Suppressor macrophage (primary cell): ENCODE measurements at places on chromosomes 12 and 14.

GRCh38 chr14:53367644-53368026, 214.5 kb upstream of the DDHD1 start:
- no peak for DNase-seq

DNA sequence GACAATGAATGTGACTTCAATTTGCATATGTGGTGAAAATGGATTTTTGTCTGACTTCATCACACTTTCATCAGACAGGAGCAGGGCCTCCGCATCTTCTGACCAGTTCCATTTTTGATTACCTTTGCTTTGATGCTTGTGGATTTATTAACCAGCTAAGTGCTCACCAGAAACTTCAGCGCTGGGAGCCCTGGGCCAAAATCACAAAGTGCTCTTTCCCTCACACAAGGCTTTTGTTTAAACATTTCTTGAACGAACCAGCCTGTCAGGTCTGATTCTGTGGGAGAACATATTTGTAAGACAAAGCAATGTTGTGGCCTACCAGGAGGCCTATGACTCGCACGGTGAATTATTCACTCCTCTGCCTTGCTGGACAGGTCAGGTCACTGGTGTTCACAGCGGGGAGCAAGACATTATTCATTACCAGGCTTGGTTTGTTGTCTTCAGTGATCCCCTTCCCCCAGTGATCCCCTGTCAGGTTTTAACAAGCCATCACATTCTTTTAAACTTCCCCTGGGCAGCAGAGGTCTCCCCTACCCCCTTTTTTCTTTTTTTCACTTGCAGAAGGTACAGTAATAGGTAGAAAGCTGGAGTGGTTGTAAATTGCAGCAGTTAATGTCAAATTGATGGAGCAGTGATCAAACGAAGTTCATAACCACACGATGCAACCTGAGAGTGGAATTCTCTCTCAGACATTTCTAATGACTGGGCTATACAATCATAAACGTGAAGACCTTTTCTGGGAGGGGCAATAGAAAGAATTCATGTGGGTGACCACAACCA, 167.5 kb upstream of the PRICKLE1 start:
- no peak for DNase-seq

DNA sequence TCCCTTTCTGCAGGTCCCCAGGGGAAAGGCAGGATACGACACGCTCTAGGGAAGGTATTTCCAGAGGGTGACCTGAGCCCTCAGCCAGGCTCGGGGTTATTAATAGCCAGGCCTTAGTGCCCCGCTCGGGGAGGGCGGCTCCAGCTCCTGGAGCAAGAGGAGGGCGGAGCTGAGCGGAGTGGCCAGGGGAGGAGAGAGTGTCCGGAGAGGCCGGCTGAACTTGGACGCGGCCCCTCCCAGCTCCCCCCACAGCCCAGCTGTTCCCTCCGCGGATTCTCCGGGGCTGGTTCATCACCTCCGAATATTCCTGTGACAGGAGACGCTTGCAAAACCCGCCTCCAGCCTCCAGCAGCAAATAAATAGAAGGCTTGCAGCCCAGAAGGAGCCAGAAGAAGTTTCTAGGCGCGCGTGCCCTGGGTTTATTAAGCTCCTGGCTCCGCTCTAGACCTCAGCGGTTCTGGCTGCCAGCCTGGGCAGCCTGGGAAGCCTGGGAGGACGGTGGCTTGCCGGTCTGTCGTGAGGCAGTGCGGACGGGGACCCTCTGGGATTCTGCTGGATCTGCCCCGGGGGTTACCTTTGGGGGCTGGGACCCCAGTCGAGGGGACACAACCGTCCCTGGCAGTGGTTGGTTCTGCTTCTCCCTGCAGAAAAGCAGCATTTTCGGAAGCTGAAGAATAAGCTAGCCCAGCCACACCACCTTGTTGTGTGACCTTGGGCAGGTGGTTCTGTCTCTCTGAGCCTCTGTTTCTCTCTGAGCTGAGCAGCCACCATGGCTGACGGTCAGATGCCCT, at the start of gene HSPB8:
HSPB8 (plus strand) TSS at position 388 of the 791 bp plus-strand sequence; CDS start at position 770, 382 bp downstream.
- DNase-seq = no peak

DNA sequence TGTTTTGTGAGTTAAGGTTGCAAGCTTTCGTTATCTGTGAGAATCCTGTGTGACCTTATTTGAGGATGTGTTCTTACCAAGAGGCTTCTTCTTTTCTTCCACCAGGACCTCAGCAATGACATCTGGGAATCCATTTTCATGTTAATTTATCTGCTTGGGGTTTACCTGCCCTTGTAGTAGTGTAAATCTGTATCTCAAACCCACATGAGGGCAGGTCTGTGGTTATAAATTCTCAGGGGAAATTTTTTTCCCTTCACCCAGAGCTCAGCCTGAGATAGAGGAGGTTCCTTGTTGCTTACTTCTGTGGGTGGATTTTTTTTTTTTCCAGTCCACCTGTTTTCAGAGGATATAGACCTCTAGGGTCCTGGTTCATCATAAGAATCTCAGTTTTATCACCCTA, 70.8 kb downstream of the AKAP6 start:
- no peak for DNase-seq

- no peak for DNase-seq
These were observed 171.5 kb downstream of the BCAT1 start for GRCh38 chr12:24777359-24777758.

DNA sequence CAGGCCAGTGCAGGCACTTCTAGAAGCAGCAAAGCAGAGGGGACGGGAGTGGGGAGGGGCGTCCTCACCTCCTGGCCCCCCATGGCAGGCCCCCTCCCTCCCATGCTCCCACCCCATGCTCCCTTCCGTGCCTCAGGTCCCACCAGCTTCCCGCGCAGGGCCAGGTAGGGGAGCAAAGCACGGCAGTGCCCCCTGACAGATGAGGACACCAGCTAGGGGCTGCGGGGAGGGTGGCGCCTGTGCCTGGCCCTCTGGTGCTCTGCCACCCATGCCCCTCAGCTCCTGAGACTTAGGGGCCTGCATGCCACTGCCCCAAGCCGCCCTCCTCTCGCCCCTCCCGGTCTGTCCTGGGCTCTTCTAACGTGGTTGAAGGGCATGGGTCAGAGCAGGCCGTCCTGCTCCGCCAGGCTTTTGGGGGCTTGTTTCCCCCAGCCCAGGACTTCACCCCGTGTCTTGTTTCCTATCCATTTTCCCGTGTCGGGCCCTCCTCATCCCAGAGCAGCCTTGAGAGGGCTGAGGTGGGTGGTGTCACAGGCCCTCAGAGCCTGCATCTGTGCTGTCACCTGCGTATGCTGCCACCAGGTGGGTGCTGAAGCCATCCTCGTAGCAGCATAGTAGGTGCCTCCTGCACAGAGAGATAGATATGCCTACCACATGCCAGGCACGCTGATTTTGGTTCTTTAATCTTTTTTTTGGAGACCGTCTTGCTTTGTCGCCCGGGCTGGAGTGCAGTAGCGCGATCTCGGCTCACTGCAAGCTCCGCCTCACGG, 10.2 kb downstream of the TRMT61A start:
- no peak for DNase-seq

DNA sequence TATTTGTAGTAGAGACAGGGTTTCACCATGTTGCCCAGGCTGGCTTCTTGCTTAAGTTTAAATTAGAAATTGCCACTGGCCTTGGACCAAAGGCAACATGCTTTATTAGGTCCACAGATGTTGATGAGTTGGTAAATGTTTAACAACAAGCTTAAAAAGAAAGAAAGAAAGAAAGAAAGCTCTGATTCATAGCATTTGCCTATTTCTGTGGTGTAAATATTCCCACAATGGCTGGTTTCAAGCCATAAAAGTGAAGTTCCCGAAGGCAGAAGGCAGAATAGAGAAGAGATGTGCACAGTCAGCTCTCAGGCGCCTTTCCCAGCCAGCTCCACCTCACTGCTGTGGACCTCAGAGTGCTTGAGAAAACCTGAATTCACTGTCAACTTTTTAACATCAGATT, 26.4 kb downstream of the KCNK13 start:
- peak; percentile 58 for DNase-seq

GRCh38 chr14:68442828-68443629, 349.8 kb downstream of the ZFP36L1 start:
- no peak for DNase-seq

DNA sequence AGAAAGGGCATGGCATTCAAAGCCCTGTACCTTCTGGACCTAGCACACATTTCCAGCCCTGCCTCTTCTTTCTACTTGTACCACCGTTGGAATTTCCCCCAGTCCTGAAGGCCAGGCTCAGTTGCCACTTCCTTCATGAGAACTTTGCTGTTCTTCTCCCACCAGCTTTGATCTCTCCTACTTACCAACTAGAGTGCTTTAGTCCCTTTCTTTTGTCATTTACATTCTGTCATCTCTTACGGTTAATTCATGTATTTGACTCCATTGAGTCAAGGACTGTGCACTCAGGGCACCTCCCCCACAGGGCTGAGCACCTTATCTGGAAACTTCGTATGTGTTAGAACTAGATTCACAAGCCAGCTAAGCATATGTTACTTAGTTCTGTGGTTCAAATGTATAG, 26.3 kb downstream of the BICDL1 start:
- DNase-seq = no peak

DNA sequence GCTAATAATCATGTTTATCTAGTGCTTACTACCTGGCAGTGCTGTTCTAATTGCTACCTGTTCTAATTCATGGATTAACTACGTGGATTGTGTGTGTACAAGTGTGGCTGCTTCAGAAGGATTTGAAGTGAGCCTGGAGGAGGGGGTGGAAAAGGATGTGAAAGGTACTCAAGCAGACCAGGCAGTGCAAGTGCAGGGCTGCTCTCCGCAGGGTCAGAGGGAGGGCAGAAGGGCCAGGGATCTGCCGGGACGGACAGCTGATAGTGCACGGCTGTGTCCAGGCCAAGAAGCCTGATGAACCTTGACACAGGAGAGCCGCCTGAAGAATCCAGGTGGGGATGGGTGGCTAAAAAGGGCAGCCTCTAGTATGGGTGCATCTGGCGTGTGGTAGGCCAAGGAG, 28.5 kb downstream of the PIWIL1 start:
- no peak for DNase-seq

DNA sequence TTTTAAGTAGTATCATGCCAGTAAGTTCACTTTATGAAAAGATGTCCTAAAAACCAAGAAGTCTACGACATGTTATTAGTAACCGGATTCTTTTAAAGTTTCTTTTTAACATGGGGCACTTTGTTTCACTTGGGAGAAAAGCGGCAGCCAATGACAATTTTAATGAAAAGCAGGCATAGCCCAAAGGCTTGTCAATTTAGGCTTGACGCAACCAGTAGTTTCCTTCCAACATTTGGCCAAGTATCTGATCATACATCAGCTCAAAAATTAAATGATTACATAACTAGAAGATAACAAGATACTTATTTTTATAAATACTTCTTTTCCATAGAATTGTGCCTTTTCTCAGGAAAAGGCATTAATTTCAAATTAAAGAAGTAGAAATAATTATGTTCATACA, 112.8 kb downstream of the TXNDC16 start:
- no peak for DNase-seq

GRCh38 chr12:54163147-54163546, 25.6 kb downstream of the SMUG1 start:
- DNase-seq = no peak

GRCh38 chr12:4440187-4440941, 5.3 kb downstream of the FGF6 start:
- DNase-seq = no peak

GRCh38 chr12:24854908-24855307, 94.0 kb downstream of the BCAT1 start:
- DNase-seq = peak; percentile 72

GRCh38 chr14:89365061-89365801, 51.8 kb downstream of the FOXN3 start:
- peak; percentile 95 for DNase-seq

- DNase-seq = no peak
These were observed 18.6 kb upstream of the RERGL start for GRCh38 chr12:18108611-18109010.

DNA sequence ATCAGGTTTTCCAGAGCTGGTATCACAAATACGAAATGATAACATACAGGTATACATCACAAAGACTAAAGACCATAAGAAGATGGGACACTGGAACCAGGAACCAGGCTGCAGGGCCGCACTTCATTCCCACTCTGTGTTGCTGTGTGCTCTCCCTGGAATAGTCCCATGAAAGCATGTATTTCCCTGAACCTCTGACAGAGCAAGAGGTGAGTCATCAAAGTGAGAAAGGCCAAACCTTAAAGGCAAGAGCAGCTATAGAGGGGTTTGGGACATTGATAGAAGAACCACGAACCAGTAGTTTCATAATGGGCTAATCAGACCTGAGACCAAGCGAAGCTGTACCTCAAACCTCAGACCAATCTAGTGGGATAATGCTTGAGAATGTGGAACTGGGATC, 283.0 kb upstream of the PRKD1 start:
- DNase-seq = no peak

- DNase-seq = no peak
These were observed 33.5 kb upstream of the CIT start for GRCh38 chr12:119910586-119910985.

- peak; percentile 87 for DNase-seq
These were observed 25.1 kb upstream of the UBC start for GRCh38 chr12:124939421-124940142.

GRCh38 chr12:41120211-41120610, 67.9 kb upstream of the PDZRN4 start:
- DNase-seq = no peak

DNA sequence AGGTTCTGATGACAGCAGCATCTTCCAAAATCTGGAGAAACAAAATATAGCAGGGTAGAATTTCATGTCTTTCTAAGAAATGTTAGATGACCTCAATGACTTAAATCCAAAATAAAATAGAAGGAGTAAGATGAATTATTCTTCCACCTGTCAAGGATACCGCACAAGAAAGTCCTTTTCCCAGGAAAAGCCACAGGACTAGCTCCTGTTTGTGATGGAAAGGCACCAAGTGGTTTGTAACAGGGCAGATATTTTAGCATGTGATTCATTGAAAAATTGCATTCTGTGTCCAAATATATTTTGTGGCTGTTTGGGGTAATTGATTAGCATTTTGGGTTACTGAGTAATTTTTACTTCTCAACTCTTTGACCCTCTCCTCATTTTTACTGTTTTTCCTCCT, 2.7 kb downstream of the CD163L1 start:
- DNase-seq = no peak

- no peak for DNase-seq
These were observed 24.4 kb downstream of the OSBPL8 start for GRCh38 chr12:76535170-76535569.
